ENCODE measurements at places on chromosomes 4 and X. TPM values are rescaled to one million over a fixed set of nuclear protein-coding genes. Genes with fewer than 3 reads are reported as not detected.

The MAGEA4 gene
- total RNA-seq = not detected

DNA sequence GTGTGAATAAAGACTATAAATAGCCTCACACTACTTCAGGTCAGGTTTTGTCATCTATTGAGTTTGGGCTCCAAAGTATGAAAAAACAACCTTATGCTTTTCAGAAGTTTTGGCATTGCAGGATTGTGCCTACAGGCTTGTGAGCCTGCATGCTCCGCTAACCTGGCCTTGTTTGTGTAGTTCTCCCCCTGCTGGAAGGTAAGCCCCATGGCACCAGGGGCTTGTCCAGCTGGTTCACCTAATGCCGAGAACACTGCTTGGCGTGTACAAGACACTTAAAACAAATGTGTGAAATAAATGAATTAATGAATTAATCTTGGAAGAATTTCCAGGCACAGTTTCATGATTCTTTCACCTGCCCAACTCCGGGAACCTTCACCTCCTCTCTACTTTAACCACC, 1.8 kb upstream of the HSD17B10 start:
- no peak for DNase-seq

DNA sequence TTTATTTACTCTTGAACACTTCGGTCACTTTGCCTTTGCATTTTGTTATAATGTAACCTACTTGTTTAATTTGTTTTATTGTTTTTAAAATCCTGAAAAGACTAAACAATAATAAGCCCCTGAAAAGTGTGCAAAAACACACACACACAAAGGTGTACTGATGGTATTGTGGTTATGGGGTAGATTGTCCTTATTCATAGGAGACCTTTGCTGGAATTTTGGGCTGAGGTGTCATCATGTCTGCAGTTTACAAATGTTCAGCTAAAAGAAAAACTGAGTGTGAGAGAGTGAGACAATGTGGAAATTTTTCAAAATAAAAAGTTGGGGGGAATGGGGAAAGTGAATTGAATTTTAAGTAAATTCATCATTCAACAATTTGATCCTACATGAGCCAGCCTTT, 174.9 kb downstream of the QDPR start:
- no peak for DNase-seq

DNA sequence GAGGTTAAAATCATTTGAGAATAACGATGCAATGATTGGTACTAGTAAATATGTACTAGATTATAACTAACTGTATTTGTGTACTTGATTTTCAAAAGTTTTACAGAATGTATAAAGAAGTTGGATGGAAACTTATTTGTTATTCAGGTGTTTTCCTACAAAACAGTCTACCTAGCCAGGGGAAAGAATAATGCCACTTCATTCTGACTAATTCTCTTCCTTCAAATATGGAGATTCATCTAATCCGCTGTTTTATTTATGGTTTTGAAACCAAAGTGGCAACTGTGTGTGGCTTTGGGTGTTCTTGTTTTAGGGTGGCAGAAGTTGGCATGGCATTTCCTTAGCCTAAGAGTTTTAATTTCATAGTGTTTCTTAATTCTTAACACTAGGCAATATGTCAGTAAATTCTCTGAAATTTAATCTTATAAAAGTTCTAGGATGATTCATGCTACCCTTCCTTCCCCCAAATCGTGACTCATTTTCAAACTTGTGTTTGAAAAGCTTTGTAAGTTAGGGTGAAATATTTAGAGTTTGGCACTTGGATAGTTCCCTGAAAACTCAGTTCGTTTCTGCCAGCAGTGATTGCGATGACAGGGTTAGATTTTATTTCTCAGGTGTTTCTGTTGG, 62.6 kb downstream of the DCLK2 start:
- DNase-seq = no peak

- DNase-seq = no peak
Observed at GRCh38 chr4:159395693-159396092, 292.8 kb downstream of the RAPGEF2 start.

The UGT2A1 gene
- not detected for total RNA-seq

The INTS6L gene
- total RNA-seq = 5.8 TPM

DNA sequence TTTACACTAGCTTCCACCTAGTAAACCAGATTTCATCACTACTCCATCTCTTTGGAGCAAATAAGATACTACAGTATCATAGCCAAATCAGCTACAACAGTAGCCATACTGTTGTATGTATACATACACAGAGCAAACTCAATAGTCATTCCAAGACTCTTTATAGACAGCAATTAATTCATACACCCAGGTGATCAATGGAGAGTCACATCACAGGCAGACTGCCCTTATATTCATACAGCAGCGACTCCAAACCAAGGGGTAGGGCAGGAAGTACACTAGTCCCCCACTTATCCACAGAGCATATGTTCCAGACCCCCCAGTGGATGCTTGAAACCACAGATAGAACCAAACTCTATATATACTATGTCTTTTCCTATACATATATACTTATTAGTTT, 76.6 kb downstream of the FBXW7 start:
- no peak for DNase-seq

DNA sequence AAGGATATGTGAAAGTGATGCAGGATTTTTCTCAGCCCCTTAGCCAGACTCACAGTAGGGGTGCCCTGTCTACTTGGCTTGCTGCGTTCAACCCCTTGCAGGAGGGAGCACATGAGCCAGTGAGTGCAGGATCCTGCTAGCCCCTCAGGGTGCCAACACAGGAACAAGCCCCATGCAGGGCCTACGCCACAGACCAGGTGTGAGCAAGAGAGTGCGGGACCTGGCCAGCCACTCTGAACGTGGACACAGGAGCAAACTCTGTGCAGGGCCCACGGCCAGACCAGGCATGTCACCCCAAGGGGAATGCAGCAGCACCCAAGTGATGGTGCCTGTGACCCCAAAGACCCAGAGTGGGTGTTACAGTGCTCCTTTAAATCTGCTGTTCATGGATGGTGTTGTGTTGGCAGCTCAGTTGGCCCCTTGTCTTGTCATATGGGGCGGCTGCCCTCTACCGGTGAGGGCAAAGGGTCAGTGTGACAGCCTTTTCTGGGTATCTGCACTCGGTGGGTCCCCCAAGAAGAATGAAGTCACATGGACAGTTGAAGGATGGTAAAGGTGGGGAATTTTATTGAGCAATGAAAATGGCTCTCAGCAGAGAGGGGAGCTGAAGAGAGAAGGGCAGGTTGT, 188.4 kb upstream of the MAOA start:
- no peak for DNase-seq

- no peak for DNase-seq
Observed at GRCh38 chr4:72295966-72296557, 264.3 kb downstream of the NPFFR2 start.

The TKTL2 gene
- not detected for total RNA-seq

The MAN2B2 gene
- total RNA-seq = 18.5 TPM

- no peak for DNase-seq
Observed at GRCh38 chrX:39361736-39362135, 560.5 kb downstream of the MID1IP1 start.

DNA sequence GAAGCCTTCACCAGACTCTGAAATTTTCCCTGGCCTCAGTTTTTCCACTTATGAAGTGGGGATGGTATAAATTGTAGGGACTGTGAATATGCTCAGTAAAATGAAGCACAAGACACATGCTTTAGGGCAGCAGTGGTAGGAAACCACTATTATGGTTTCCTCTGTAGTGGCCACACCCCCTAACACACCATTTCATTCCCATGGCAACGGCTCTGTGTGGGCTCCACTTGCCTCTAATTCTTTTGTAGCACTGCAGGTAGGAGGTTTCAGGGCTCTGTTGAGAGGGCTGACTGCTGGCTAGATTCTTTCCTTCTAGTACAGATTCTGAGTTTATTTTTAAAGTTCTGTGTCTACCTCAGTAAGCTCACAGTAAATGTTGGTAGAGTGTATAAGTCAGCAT, 3.5 kb upstream of the VMA21 start:
- DNase-seq = no peak

DNA sequence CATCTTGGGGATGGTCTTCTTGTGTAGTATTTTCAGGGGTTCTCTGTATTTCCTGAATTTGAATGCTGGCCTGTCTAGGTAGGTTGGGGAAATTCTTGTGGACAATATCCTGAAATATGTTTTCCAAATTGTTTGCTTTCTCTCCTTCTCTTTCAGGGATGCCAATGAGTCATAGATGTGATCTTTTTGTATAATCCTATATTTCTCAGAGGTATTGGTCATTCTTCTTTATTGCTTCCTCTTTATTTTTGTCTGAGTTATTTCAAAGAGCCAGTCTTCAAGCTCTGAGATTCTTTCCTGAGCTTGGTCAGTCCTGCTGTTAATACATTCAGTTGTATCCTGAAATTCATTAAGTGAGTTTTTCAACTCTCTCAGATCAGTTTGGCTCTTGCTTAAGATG, 73.1 kb downstream of the MAMLD1 start:
- DNase-seq = no peak
